Stimulated activated CD4-positive, alpha-beta T cell treated with anti-CD3 and anti-CD28 coated beads, Interleukin-1b, Interleukin-23, amount 100 ng/mL, for 1 hour (primary cell): ENCODE measurements at places on chromosomes 1 and 21.

DNA sequence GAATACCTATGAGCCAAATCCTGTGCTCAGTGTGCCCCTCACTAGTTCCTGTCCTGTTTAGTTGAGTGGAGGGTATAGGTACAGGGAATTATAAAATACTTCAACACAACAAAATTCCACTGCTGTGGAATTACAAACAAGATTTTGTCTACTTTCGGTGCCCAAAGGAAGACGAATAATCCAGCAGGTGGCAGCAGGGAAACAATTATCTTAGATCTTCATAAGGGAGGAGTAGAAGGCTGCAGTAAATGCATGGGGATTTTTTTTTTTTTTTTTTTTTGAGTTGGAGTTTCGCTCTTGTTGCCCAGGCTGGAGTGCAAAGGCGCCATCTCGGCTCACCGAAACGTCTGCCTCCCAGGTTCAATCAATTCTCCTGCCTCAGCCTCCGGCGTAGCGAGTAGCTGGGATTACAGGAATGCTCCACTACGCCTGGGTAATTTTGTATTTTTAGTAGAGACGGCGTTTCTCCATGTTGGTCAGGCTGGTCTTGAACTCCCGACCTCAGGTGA lies 2.0 kb upstream of the PIP5K1A start:
- no peak for DNase-seq

GRCh38 chr21:45087022-45087823 lies 12.8 kb downstream of the ADARB1 start:
- no peak for DNase-seq

DNA sequence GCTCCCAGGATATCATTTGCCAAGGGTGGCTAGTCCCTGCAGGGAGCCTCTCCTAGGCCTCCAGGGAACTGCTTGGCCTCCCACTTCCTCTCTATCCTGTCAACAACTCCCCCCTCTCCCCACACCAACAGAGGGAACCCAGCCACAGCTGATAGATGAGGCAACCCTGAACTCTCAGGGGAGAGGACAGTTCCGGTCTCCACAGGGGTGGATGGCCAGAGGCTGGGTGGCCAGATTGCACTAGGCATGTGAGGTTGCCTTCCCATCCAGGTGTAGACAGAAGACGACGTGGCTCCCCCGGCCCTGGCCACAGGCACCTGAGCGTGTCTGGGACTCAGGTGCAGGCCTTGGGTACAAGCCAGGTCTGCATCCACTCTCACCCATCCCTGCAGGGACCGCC lies 53.3 kb downstream of the TOR1AIP2 start:
- DNase-seq: no peak

GRCh38 chr1:151371370-151372057 lies 991 bp downstream of the SELENBP1 start:
- DNase-seq: no peak

- no peak for DNase-seq
These were observed 35.5 kb downstream of the LRIF1 start for GRCh38 chr1:110928191-110928590.
